ENCODE measurements at places on chromosomes 16 and 17. TPM values are rescaled to one million over a fixed set of nuclear protein-coding genes. Genes with fewer than 3 reads are reported as not detected.

Gene TEX19
- polyA plus RNA-seq = 0.01 TPM

Gene BAIAP3
- 1.2 TPM for polyA plus RNA-seq

Gene VAT1L
- 0.04 TPM for polyA plus RNA-seq

Gene NTN1
- polyA plus RNA-seq = 12.3 TPM

Gene RBL2
- 26.9 TPM for polyA plus RNA-seq

Gene SLC35G3
- not detected for polyA plus RNA-seq

Gene GAST
- not detected for polyA plus RNA-seq

Gene PRRT2
- polyA plus RNA-seq = 2.1 TPM

Gene PIRT
- polyA plus RNA-seq = 0.01 TPM

Gene FKBP10
- polyA plus RNA-seq = 5.8 TPM

Gene SLC16A6
- 4.0 TPM for polyA plus RNA-seq

Gene PIK3R6
- 0.59 TPM for polyA plus RNA-seq

Gene LRRC46
- polyA plus RNA-seq = 0.53 TPM

Gene ADCY9
- polyA plus RNA-seq = 4.5 TPM

Gene NDRG4
- 26.9 TPM for polyA plus RNA-seq

Gene PYDC1
- polyA plus RNA-seq = not detected

Gene PRSS33
- polyA plus RNA-seq = not detected

Gene TP53TG3B
- not detected for polyA plus RNA-seq

Gene OR3A3
- polyA plus RNA-seq = not detected

Gene TVP23A
- 0.08 TPM for polyA plus RNA-seq

Data from esophagus (tissue), 2 donors.